NCI-H2171 treated with DMSO at 0.1 percent for 48 hours (cell line): ENCODE measurements at places on chromosomes 7 and 10.

DNA sequence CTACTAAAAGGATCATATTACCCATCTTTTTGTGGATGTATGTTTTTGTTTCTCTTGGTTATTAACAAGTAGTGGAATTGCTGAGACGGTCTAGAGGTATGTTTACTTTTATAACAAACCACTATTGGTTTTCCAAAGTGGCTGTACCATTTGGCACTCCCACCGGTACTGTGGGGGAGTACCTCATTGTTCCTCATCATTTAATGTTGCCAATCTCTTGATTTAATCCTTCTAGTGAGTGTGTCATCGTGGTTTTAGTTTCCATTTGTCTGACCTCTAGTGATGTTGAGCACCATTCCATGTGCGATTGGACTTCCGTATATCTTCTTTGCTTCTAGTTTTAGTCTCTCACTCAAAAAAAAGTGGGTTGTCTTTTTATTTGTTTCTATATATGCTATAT is 50.4 kb downstream of the RBM33 start:
- no peak for DNase-seq

DNA sequence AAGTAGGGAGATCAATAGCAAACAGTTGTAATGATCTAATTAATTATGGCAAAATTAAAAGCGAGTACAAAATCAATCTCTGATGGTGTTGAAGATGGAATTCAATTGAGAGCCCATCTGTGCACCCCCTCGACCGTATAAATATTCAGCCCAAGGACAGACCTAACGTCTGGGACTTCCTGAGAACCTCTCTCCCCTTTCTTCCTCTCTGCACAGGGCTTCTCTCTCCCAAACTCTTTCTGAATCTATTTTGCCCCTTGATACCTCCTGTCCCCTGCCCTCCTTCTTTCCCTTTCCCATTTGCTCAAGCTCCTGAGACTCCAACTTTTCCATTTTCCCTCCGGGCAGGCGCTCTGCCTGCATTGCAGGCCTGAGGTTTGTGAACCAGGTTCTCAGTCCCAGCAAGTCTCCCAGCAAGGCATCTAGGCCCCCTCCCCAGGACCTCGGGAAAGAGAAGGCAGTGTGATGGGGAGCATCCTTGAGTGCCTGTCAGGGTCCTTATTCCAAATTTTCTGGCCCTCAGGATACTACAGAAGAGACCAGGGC is 8.5 kb upstream of the PAX2 start:
- DNase-seq, result no peak

DNA sequence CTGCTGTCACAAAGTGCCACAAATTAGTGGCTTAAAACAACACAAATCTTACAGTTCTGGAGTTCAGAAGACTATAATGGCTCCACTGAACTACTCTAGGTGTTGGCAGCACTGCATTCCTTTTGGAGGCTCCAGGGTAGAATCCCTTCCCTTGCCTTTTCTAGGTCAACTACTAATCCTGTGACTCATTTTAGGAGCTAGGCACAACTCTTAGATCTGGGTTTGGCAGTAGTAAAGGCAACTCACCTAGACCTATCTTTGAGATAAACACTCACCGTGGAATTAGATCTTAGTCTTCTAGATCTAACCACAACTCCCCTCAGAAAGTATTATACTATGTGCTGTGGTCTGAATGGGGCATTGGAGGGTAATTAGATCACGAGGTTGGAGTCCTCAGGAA is 60.4 kb downstream of the ANKIB1 start:
- no peak for DNase-seq

DNA sequence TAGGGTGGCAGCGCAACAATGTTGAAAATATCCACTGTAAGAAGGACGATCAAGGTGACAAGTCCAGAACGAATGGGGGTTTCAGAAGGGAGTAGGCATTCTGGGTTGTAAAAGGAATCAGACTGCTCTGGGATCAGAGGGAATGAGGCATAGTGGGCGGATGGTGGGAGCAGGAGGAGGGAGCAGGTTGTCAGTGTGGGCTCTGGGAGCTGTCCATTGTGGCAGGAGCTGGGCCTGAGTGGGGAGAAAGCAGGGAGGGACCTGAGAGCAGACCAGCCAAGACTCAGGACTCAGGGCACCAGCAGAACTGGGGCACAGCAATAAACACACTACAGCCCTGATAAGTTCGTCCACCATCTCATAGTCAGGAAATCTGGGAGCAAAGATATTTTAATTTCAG is 292.6 kb upstream of the MKI67 start:
- DNase-seq, result no peak

- no peak for DNase-seq
Observed at GRCh38 chr7:110762546-110763225, 328.2 kb upstream of the LRRN3 start.

GRCh38 chr10:108849688-108850087 is 1073.6 kb downstream of the XPNPEP1 start:
- no peak for DNase-seq

DNA sequence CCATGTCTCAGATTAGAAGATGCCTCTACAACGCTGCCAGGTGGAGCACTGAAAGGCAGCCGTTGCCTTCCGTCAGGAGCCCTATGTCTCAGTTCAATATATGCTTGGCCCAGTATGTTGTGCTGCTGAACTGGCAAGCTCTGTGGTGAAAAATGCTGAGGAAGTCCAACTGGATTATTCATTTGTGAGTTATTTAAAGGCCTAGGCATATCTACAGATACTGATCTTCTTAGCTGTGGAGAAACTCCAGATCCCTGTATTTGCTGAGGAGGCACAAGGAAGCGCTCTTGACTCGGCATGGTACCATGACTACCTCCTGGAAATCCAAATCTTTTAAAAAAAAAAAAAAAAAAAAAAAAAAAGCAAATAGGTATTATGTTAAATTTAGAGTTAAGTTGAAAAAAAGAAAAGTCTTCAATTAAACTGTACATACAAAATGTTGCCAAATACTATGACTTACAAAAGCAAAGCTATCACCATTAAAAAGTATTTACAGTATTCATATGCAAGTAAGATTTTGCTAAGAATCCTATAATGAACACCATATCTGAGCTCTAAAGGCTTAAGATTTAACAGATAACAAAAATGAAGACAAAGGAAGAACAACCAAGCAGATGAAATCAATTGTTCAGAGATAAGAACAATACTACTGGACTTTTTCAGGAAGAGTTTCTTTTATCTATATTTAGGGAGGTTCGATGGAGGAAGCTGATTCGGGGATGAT is 152.4 kb downstream of the GALNT11 start:
- no peak for DNase-seq
